ENCODE measurements at places on chromosomes 5 and 9.
A peak's percentile ranks its signal among the peaks of the same experiment; 100 is the strongest.

DNA sequence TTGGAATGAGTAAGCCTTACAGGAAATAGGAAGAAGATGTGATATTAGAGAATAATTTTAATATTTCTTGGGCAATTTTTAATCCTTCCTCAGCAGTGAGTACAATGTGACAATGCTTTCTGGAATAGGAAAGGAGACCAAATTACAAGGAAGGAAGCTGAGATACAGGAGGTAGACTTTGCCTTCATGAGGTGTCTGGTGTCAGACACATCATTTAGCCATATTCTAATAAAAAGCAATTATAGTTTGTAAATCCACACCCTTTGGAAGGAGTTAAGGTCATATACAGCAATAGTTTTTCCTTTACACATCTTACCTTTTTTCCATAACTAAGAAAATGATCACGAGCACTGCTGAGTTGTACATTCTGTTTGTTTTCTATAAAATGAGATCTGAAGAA lies 390.4 kb downstream of the SH3GL2 start:
- no peak for DNase-seq

GRCh38 chr5:132821791-132822190 lies 8.7 kb downstream of the SHROOM1 start:
- no peak for DNase-seq

DNA sequence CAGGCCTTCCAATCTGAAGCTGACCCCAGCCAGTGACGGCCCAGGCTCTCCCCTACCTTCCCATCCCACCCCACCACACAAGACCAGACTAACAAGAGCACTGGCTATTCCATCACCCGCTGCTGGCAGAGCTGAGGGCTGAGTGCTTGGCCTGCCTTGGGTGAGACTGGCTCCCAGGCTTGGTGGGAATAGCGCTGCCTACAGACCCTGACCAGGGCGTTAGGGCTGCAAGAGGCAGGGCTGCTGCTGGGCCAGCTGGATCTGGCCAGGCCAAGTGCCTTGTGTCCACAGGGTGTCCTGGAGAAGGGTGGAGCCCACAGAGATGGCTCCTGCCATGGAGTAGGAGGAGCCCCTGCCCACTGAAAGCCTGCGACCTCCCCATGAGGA lies 31.6 kb upstream of the ANGPTL2 start:
- DNase-seq = no peak

DNA sequence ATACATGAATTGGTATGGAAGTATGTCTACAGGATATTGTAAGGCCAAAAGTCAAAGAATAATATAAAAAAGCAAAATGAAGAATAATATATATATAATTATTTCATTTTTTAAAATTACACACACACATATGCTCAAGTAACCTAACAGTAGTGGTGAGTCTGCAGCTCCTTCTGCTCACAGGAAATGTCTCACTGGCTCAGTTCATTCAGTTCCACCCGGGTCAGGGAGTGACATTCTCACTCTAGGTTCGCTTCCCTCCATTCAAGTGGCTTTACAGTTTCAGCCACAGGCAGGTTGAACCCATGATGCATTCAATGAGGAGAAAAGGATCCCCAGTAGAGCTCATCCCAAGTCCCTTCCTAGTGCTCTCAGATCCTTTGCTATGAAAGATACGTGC lies 90.8 kb downstream of the SUSD1 start:
- no peak for DNase-seq

DNA sequence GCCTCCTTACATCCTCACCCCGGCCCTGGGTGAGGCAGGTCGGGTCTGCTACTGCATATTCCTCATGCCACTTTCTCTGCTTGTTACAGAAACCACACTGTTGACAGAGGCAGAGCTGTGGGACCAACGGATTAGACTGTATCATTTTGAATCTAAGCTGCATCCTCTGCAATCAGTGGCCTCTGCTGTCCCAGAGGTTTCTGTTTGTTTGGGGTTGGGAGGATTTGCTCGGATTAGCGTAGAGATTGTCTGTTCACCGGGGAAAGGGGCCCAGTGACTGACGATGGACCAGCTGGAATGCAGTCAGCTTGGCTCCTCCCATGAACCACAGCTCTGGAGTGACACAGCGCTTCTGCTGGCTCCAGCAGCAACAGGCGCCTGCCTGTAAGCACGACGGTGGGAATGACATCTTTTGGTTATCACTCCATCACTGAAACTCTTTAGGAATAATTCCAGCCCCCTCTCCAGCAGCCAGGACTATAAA lies 37.3 kb upstream of the ADRA1B start:
- DNase-seq = no peak

- no peak for DNase-seq
Observed at GRCh38 chr5:111776913-111777781, 20.2 kb upstream of the NREP start.

GRCh38 chr9:134861595-134862334 lies 18.8 kb upstream of the FCN2 start:
- no peak for DNase-seq

GRCh38 chr9:117858561-117858960 lies 154.4 kb downstream of the TLR4 start:
- no peak for DNase-seq

GRCh38 chr9:16918920-16919319 lies 48.5 kb upstream of the BNC2 start:
- no peak for DNase-seq

- no peak for DNase-seq
Observed at GRCh38 chr5:124797665-124798087, 51.2 kb upstream of the ZNF608 start.

DNA sequence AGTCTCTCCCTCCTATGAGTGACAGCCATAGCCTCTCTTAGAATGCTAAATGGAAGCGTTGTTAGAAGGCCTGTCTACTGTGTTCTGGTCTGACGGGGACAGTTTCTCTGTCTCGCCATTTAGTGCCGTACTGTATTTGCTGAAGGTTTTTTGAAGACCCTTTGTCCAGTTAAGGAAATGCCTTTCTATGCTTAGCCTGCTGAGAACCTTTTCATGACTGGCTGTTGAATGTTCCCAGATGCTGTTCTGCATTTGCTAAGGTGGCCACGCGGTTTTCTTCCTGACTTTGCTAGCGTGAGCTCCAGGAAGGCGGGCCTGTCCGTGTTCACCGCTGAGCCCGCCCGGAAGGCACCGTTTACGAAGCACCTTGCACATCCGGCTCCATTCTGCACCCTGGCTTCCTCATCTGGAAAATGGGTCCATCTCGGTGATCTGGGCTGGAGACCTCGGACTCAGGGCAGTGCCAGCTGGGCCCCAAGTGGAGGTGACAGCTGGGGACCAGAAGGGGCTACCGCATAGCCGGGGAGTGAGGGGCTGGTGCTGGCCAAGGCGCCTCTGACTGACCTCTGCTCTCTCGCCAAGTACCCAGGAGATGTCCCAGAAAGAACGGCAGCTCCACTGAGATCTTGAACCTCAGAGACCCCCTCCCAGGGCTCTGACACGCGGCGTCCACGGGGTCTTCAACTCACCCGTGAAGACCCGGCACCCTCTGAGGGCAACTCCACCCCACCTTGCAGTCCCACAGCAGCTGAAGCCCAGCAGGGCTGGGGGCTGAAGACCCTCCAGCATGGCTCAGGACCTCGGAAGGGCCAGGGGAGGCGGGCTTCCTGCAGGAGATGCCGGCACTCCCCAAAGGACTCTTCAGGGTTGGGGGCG lies 52.5 kb upstream of the NKD2 start:
- no peak for DNase-seq

- no peak for DNase-seq
Observed at GRCh38 chr5:2201011-2201410, 318.3 kb upstream of the IRX4 start.

DNA sequence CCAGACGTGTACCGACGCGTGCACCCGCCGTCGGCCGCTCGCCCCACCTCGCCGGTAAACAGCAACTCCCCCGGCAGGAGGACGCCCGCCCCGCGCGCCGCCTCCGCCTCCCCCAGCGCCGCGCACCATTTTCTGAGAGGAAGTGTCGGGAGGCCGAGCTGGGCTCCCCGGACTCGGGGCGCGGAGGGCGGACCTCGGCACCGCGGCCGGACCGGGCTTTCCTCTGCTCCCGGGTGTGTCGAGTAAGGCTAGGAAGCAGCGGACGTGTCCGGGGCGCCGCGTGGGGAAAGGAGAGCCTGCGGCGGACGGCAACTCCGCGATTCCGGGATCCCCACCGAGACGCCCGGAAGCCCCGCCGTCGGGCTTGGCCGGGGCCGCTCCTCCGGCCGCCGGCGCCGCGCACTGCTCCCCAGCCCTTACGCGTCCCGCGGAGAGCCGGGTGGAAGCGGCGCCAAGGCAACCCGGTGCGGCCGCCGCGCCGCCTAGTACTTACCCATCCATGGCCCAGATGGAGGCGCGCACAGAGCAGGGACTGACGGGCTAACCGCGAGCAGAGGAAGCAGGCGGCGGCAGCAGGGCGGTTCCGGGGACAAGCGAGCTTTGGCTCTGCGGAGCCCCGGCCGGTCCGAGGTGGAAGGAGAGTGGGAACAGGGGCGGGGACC lies at the start of gene PTBP3:
Gene PTBP3, minus strand, starts transcription at position 643 of the 662 bp plus-strand sequence. CDS start 35,754 bp downstream, outside the sequence.
- peak; percentile 79 for DNase-seq

- no peak for DNase-seq
Observed at GRCh38 chr9:131235480-131235851, 40.8 kb downstream of the FAM78A start.

DNA sequence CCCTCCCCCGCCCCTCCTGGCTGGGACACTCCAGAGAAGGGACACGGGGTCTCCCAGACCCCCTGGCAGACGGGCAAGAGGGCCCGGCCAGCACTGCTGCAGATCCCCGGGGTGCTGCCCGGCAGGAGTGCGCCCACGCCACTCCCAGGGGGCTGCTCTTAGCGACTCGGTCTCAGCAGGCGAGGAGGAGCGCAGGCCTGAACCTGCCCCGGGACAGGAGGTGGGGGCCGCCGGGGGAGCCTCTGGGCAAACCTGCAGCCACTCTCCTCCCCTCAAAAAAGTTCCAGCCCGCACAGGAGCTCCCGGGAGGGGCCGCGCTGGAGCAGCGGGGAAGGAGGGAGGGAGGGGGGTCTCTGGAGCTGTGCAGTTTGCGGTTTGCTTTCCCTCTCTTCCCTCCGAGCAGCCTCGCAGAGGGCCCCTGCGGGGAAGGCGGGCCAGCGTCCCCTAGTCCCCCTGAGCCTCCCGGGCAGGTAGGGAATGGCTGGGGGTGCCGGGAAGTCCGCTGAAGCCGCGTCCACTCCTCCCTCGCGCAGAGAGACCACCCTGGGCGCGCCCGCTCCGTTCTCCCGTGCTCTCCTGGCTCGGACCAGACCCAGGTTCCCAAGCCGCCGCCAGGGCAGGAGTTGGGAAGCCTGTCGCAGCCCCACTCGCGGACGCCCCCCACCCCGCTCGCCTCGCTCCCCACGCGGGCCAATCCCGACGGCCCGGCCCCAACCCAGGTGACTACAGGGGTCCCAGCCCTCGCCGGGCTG lies 44.2 kb downstream of the NACC2 start:
- peak; percentile 10 for DNase-seq
